ENCODE measurements at places on chromosomes 2 and 18.

DNA sequence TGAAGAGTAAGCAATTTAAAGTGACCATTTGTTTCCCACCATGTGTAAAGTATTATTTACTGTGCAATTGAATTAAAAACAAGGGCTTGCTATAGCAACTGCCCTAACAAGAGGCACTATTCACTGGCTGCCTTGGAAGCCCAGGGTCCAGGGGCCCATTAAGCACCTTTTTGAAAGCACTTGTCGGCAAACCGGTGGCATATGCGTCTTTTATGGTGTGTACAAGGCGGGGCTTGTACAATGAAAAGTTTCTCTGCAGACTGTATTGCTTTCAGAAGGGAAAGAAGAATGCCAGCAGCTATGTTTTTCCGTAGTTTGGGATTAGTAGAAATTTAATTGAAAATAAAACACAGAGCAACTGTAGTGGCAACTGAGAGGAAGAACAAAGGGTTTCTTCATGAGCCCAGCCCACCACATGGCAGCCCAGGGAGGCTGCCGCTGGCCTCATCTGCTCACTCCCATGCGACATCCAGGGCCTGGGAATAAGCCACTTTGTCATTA, 279.5 kb upstream of the PARD3B start:
- no peak for DNase-seq

DNA sequence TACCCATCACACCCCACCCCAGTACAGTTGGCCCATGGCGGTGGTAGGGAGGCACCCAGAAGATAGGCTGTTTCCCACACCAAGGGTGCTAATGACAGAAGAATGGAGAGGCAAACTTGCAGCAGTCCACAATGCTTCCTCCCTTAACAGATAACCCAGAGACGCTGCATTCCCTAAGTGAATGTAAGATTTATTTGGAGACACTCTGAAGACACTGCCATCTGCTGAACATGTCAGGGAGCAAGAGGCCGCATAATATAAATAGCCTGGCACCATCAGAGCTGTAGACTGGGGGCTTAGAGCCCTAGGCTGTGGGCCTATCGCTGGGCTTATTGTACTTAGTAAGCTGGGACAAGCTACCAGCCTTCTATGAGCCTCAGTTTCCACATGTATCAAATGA, 2.2 kb upstream of the IWS1 start:
- no peak for DNase-seq

GRCh38 chr2:183495589-183496267, 371.5 kb downstream of the NUP35 start:
- DNase-seq: no peak

GRCh38 chr2:239714116-239714515, 311.0 kb downstream of the NDUFA10 start:
- DNase-seq: no peak

- DNase-seq: no peak
Measured at GRCh38 chr18:58541789-58542425, 87.0 kb downstream of the ALPK2 start.

GRCh38 chr2:88659538-88659915, 31.9 kb upstream of the RPIA start:
- DNase-seq: no peak

- no peak for DNase-seq
Measured at GRCh38 chr2:128808462-128809258, 490.0 kb upstream of the HS6ST1 start.

- no peak for DNase-seq
Measured at GRCh38 chr2:65465857-65466256, 33.5 kb upstream of the SPRED2 start.

GRCh38 chr2:112618383-112618782, 27.4 kb upstream of the SLC20A1 start:
- DNase-seq: no peak

DNA sequence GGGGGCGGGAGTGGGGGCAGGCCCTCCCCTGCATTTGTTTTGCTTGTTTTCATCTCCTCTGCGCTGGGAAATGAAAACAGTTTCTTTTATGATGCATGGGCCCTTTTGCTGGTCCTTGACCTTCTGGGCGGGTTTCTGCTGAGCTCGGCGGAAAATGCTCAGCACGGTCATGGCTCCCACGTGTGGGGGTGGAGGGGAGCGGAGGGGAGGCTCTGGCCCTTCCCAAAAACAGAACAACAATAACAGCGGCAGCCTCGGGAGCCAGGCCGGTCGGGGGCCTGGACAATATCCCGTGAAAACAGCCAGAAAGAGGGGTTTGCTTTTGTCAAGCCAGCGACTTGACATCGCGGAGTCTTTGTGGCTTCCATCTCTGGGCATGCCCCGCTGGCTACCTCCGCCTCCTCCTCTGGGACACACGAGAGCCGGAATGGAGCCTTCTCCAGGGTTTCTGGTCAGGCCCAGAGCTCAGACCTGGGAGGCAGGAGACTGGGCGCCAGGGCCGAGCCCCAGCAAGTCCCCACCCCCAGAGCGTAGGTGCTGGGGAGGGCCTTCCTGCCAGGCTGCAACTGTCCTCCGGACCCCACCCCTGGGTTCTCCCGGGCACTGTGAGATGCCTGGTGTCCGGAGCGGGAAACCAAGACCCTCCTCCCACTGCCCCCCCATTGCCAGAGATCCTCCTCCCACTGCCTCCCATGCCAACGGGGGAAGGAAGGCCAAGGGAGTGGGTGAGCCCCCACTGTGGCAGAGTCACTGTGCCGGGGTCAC, 35.9 kb upstream of the SNED1 start:
- DNase-seq: no peak

GRCh38 chr2:9341337-9341887, 81.9 kb downstream of the ITGB1BP1 start:
- no peak for DNase-seq

DNA sequence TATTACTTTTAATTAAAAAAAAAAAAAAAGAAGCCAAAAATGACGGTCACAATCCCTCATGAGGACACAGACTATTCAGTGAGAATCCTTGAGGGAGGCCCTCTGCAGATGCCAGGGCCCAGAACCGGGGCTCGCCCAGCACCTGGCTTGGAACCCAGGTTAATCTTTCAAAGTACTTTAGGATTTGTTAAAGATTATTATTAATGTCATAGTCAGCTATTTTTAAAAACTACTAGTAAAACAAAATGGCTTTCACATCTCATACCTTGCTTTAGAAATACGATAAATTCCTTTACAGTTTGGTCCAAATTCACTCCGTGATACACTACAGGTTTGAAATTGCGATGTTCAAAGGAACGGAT, 27.1 kb downstream of the C2orf76 start:
- no peak for DNase-seq

GRCh38 chr18:28390022-28390421, 213.1 kb upstream of the CDH2 start:
- DNase-seq: no peak

GRCh38 chr18:9876867-9877654, 8.7 kb upstream of the TXNDC2 start:
- no peak for DNase-seq

DNA sequence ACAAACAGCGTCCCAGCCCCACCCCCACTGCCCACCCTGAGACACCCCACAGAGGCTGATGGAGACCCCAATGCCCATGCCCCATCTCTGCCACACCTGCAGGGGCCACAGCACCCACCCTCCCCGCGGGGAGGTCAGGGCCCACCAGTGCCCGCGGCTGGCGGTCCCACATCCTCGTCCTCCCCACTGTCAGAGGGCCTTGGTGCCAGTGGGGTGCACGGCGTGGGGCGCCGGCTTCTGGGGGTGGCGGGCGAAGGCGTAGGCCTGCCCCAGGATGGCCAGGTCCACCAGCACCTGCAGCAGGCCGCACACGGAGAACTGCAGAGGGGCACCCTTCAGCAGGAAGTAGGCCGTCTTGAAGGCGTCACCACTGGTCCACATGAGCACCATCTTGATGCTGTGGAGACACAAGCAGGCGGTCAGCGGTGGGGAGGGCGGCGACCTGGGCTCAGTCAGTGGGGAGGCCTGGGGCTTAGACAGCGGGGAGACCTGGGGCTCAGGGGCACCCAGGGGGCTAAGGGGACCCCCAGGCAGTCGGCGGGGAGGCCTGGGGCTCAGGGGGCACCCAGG, 47.6 kb downstream of the SLC66A2 start:
- DNase-seq: no peak

GRCh38 chr2:182716650-182716979, 558 bp downstream of the DNAJC10 start:
- no peak for DNase-seq

DNA sequence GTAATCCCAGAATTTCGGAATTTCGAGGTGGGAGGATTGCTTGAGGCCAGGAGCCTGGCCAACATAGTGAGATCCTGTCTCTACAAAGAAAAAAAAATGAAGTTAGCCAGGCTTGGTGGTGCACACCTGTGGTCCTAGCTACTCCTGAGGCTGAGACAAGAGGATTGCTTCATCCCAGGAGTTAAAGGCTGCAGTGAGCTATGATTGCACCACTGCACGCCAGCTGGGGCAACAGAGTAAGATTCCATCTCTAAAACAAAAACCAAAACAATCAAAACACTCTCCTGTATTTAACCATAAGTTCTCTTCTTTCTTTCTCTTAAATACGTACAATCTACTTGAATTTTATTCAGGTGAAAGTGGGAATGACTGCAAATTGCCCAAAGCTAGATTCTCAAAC, 33.8 kb upstream of the NEDD4L start:
- DNase-seq: no peak

DNA sequence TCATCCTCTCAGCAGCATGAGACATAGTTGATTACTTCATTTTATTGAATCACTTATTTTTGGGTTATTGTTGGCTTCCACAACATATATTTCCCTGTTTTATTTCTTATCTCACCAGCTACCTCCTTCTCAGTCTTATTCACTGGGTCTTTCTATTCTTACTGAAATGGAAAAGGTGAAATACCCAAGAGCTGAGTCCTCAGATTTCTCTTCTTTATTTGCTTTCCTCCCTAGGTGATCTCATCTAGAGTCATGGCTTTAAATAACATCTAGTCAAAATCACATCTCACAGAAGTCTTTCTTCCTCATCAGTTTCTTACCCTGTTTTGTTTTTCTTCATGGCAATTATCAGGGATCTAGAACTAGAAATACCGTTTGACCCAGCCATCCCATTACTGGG, 105.0 kb upstream of the RBBP8 start:
- DNase-seq: no peak
